Activated CD4-positive, alpha-beta T cell treated with anti-CD3 and anti-CD28 coated beads for 36 hours (primary cell): ENCODE measurements at places on chromosomes 2 and 18.

DNA sequence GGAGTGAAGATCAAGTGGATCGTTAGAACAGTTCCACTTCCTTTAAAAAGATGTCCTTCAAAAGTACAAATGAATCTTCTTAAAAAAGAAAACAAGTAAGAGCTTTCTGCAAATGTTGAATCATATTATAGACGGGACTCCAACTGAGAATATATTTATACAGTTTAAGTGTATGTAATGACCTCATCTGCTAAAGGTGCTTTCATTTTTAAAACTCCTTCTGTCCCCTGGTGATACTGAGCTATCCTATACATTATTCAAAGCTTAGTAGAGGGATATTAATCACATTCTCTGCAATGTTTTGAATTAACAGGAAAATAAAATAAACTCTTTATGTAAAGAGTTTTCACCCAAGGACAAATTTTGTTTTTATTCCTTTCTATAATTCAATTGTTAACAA lies 420.7 kb upstream of the SLC8A1 start:
- no peak for DNase-seq

- no peak for DNase-seq
Observed at GRCh38 chr18:54880395-54881105, 52.3 kb downstream of the RAB27B start.

GRCh38 chr2:214244847-214245246 lies 166.0 kb upstream of the VWC2L start:
- DNase-seq = no peak

GRCh38 chr2:118146315-118147283 lies 58.3 kb downstream of the INSIG2 start:
- no peak for DNase-seq

GRCh38 chr18:37412829-37413228 lies 152.8 kb downstream of the CELF4 start:
- DNase-seq = no peak

- DNase-seq = no peak
Observed at GRCh38 chr2:27871802-27872201, 18.4 kb downstream of the RBKS start.

GRCh38 chr18:22484471-22484870 lies 66.8 kb upstream of the CTAGE1 start:
- DNase-seq = no peak

DNA sequence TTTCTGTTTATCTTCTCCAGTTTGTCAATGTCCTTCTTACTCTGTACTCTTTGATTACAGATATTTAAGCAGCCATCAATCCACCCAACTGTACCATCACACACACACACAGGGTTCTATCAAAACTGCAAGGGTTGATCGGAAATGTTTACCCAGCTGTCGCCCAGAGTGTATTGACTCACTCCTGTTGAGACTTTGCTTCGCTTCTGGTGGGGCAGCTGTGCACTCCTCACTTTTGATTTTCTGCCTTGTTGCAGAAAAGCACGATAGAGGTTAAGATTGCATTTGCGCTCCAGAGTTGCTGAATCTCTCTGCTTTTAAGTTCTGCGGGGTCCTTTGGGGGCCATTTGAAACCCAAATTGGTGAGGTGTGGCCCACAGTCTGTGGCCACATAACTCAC lies 216.2 kb downstream of the SETBP1 start:
- DNase-seq = no peak

- no peak for DNase-seq
Observed at GRCh38 chr2:241511091-241511741, 2.8 kb upstream of the STK25 start.

DNA sequence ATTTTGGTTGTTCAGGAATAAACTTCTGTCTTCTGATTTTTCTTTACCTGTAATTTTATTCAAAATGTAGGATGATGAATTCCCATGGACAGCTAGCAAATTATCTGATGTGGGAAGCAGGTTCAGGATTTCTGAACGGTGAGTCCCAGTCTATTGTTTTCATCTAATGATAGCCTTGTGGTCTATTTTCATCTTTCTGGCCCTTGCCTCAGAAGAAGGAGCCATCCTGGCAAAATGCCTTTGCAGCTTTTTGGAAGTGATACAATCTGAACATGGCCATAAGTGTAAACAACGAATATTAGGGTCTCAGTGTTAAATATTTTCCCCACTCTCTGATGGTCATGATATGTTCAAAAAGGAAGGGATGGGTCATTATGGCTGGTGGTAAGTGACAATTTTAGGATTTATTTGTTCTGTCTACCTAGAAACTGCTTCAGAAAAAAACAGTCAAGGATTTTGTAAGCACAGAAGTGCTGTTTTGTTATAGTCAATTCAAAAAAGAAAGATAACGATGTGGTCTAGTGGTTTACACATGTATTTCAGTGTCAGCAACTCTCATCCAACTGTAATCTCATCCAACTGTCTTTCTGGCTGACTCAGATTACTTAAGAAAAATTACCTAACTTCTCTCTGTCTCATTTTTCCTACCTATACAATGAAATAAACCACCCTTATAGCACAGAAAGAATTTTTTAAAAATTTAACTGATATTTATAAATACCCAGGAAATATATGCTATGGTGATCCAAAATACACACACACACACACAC lies 272.6 kb upstream of the ERBB4 start:
- no peak for DNase-seq

DNA sequence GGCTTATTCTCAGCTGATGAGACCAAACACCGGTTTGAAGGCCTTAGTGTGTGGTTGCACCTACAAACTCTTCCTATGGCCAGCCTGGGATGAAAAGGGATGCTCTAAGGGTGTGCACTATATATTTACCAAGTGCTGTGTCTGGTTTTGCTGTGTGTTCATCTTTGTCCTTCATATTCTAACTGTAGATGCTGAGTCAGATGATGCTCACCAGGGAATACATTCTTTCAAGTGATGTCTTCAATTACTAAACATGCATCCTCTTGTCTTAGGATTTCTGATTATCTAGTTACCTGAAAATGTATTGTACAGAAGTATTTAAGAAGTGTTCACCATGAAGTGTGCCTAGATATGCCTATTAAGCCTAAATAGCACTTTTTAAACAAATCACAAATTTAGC lies 1111.6 kb upstream of the ZEB2 start:
- no peak for DNase-seq

DNA sequence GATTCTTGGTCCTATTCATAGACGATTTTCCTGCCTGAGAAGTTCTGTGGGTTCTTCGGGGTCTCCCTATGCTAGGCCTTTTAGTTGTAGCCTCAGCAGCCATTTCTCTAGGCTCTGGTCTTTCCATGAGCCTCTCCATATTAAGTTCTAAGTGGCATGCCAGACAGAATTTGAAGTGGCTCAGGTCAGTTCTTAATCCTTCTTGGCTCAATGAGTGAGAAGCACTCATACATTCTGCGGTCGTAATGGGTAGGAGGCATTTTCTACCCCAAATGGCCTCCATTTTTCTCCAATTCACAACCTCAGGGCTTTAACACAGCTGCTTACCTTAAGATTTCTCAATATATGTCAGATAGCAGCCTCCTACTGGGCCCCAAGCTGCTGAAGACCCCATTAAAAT lies 405.3 kb upstream of the GALNT5 start:
- no peak for DNase-seq

GRCh38 chr18:75202696-75203365 lies 6.1 kb downstream of the PTGR3 start:
- DNase-seq = no peak

- DNase-seq = no peak
Observed at GRCh38 chr2:3563521-3563976, 5.4 kb upstream of the RNASEH1 start.

DNA sequence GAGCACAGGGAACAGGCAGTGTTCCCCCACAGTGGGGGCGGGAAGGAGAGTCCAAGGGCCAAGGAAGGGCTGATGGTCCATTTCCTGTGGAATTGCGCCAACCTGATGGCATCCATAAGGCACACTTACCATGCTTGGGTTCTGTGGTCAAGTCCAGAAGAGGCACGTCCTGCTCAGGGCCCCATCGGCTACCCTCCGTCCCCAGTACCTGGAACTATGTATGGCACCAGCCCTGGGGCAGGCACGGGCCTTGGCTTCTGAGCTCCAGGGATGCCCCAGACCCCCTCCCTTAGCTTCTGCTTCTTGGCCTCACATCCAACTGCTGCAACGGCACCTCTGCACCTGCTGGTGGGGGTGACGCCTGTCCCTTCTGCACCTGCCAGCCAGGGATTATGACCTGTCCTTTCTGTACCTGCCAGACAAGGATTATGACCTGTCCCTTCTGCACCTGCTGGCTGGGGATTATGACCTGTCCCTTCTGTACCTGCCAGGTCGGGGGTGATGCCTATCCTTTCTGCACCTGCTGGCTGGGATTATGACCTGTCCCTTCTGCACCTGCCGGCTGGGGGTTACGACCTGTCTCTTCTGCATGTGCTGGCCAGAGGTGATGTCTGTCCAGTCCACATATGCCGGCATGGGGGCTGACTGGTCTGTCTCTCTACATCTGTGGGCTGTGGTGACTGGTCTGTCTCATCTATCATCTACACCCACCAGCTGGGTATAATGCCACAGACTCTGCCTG lies 45.4 kb upstream of the SNTG2 start:
- DNase-seq = no peak

DNA sequence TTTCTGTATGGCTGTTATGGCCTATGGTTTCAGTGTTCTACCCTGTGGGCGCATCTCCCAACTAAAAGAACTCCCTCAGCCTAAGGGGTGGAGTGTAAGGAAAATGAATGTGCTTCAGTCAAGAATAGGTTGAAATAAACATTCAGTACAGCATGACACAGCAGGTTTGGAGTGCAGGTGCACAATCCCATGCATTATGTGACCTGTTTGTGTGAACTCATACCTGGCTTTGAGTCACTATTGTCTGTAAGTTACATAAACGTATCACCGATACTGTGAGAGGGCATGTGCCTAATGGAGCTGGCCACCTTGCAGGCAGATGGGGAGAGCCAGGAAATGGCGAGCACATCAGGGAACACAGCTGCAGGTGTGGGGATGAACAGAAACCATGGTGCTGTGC lies 216.0 kb downstream of the DSEL start:
- peak; percentile 45 for DNase-seq

DNA sequence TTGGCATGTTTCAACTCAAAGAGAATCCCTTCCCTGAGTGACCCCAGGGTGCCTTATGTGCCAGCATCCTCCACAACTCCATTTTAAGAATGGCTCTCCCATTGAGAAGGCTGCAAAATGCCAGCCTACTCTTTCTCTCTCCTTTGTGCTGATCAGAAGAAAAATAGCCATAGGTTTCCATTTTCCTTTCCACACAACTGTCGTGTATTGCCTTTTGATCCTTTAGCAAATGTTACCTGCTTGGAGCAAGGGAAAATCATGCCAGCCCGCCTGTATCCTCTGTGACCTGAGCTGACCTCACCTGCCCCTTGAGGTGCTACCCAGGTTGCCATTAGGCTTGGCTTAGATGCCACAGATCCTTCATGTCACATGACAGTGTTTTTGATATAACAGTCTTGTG lies 38.8 kb downstream of the DPYSL5 start:
- DNase-seq = no peak

- no peak for DNase-seq
Observed at GRCh38 chr2:132859590-132859989, 189.6 kb upstream of the LYPD1 start.

DNA sequence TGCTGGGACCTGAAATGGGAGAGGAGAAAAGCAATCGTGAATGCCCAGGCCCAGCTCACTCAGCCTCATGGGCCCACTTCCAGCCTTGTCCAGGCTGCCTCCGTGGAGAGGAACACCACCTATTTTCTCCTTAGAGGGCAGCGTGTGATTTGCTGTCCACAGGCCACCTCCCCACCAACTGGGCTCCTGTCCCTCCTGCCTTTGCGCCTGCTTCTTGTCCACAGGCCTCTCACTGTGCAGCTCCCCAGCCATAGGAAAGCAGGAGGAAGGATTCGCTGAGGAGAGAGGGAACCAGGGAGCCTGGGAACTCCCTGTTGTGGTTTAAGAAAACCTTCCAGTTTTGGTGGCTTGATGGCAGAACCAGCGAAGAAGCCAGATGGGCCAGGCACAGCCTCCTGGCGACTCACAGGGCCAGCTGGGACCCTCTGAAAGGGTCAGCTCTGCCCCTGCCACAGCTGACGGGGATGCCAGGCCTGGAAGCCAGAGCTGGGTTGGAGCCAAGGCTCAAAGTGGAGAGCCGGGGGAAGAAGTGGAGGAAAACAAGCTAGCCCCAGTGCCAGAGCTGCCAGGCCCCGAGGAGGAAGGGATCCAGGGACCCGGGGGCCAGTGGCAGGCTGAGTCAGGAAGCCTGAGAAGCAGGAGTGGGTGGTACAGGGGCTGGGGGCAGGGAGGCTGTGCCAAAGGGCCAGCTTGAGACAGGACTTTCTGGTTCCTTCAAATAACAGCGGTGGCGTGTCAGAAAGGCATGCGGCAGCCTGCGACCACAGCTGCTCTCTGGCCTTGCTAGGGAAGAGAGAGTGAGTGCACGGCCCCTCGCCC lies 9.9 kb downstream of the TMBIM1 start:
- no peak for DNase-seq

DNA sequence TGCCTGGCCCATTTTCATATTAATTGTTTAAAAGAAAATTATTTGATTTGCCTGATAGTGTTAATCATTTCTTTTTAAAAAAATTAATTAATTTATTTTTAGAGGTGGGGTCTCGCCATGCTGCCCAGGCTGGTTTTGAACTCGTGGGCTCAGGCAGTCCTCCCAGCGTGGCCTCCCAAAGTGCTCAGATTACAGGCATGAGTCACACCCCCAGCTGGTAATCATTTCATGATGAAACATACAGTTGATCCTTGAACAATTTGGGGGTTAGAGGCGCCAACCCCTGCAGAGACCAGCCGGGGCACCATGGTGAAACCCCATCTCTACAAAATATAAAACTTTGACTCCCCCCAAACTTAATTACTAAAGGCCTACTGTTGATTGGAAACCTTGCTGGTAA lies 7.9 kb downstream of the GPN1 start:
- DNase-seq = peak; percentile 32

DNA sequence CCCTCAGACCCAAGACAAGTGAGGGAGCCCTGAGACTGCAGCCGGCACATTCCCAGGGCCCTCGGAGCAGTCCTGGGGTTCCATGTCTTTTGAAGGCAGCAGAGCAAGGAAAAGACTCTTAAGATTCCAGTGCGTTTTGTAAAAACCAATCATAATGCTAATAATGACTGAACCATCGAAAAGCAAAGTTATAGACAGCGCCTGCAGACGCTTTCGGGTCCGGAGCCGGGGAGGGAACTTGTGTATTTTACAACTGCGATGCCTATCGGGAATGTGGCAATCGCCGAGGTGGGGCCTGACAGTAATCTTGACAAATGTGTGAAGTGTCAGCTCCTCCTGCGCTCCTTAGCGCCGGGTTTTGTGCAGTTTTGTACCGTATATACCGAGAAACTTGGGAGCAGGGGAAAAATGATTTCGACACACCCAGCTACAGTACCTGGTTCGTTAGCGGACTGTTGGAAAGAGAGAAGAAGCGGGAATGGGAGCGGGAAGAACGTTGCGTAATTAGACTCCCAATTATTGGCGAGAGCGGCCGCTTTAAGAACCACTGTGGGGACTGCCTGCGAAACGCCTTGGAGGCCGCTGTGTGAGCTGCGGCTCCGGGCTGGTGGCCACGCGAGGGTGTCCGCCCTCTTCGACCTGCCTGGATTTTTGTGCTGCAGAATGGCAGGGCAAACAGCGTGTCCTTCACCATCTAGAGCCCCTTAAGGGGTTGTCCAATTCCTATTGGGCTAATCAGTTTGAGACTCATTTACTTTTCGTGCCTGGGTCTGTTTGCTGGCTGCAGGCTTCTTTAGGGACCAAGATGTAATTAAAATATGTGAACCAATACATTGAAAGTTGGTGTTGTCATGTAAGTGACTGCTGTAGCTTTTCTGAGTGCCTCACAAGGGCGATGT lies 2.4 kb downstream of the EPAS1 start:
- peak; percentile 21 for DNase-seq
